Umbilical cord (tissue), 2 donors: ENCODE measurements at places on chromosomes 3 and 15. TPM values are rescaled to one million over a fixed set of nuclear protein-coding genes. Genes with fewer than 3 reads are reported as not detected.

GRCh38 chr3:189298469-189299375, 127.0 kb downstream of the TPRG1 start:
- DNase-seq = no peak

- no peak for DNase-seq
Observed at GRCh38 chr3:124586126-124587052, 143.9 kb upstream of the UMPS start.

- DNase-seq = no peak
Observed at GRCh38 chr15:57172925-57173324, 203.4 kb upstream of the CGNL1 start.

DNA sequence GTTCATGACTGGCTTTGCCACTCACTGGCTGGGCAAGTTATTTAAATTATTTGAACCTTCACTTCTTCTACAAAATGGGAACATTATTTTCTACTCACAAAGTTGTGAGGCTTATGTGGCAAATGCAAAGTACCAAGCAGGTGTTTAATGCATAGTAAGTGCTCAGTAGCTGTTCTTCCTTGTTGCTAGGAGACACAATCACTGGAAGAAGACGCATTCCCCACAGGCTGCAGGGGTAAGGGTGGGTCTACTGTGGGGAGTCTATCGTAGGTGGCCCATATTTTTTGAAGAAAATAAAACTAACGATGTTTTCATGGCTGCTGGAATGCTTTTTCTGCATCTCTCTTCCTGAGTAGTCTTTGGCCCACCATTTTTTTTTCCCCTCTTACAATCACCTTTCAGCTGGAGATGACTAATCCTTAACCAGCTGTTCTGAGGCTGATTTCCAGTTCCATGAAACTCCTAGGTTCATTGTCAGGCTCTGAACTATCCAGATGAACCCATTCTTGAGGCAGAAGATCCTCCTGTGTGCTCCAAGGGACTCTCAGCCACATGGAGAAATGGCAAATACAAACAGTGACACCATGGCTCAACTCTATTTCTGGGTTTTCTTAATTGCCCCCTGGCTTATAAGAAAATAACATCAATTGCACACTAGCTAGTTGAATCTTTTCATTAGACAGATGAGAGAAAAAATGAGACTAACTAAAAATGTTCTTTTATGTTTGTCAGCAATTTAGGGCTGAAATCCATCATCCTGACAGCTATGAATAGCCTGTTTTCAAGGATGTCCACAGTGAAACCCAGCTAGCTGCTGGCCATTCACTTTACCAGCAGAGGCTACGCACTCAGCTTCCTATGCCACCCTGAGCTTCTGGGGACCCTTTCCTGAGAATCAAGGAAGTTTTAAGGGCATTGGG, 108.3 kb upstream of the ETV5 start:
- DNase-seq = no peak

GRCh38 chr3:194130807-194131589, 5.0 kb upstream of the HES1 start:
- DNase-seq = peak; percentile 63

DNA sequence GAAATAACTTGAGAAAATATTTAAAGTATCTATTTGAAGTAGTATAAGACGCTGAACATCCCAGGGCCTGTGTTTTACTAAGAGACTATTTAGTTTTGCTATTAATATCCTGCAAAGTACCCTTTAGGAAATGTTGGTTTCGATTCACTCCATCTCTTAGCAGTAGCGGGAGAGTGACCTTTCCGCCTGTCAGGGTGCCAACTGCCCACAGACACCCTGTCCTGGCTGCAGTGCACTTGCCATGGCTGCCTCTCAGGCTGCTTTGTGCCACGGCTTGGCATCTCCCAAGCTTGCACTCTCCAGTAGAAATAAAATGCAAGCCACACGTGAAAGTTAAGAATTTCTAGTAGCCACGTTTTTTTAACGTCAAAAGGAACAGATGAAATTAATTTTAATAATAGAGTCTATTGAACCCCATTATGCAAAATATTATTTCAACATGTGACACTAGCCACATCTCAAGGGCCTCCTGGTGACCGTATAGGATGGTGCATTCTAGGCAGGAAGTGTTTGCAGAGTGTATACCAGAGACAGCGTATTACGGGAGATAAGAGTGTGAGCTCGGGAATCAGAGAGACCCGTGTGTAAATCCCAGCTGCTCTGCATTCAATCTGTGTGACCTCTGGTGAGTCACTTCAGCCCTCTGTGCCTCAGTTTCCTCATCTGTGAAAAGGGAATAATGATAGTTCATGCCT, 19.8 kb downstream of the ADAMTS9 start:
- DNase-seq = no peak

DNA sequence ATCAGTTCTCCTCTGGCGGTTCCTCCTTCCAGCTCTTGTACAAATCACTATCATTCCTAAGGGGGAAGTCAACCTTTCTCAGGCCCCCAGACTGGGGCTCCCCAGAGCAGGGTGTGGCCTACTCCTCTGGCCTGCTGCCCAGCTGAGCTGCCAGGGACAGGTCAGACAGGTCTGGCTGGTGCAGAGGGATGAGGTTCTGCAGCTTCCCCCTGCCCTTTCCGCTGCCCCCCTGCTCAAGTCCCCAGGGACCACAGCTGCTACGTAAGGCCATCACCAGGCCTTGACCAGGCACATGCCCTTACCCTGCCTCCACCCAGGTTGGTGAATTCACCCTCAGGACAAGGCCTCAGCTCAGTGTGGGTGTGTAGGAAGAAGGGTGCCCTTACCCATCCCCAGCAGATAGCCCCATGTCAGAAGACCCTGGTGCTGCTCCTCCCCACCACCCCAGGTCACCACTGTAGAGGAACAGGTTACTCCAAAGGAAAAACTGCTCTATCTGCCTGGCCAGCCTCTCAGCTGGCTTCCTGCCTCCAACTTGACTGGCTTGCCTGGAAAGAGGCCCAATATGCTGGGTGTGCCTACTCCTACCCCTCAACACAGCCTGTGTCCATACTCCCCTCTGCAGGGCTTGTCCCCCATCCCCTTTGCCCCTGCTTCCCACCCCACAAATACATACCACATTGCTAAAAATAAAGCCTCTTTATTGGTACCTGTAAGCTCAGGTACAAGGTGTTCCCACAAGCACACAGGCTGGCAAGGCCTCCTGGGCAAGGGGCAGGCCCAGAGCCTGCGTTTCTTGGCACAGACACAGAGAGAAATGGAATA, 12.0 kb downstream of the CSRNP1 start:
- DNase-seq = peak; percentile 87

DNA sequence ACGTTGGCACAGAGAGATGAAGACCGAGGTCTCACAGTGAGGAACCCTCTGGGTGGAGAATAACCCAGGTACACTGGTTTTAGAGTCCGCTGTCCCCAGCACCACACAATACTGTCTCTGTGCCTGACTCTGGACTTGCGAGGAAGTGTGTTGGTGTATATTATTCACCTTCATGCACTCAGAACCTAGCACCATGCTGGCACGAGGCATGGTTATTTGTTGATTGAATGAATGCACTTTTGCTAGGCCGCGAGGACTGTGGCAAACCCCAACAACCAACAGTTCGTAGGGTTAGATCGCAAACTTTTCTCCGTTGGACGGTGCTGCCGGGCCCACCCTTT, 484 bp upstream of the C3orf52 start:
- no peak for DNase-seq

- peak; percentile 17 for DNase-seq
Observed at GRCh38 chr3:146817704-146818103, 212.6 kb upstream of the PLSCR5 start.

- DNase-seq = no peak
Observed at GRCh38 chr3:141594357-141594756, 107.5 kb downstream of the RASA2 start.

DNA sequence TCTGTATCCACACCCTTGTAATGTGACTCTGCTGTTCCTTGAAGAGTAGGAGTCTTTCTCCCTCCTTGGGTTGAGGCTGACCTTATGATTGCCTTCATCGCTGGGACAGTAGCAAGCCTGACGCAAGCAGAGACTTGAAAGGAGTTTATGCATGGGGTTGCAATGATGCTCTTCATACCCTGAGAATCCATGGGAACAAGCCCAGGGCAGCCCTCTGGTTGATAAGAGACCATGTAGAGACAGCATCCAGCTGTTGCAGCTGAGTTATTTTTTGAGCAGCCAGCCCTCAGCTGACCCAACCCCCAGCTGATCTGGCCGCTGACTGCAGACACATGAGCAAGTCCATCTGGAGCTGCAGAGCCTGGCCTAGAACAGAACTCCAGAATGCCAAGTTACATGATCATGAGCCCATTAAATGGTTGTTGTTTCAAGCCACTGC, 60.6 kb upstream of the ARNT2 start:
- DNase-seq = peak; percentile 96

DNA sequence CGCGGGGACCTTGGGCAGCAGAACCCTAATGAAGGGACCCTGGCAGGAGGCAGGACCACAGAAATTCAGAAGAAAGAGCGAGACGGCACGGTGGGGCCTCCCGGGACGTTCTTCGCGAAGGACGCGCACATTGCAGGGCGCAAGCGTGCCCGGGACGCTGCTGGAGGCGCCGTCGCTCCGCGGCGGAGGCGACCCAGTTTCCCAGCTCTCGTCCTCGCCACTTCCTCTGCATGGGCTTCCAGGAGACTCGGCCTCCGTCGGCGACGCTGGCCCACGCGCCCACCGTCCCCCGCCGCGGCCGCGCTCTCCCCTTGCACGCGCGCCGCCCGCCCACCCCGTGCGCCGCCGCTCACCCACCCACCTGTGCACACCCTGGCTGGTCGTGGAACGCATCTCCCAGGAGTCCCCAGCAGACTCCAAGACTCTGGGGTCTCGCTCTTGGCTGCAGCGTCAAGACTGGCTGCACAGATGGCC, 31.8 kb upstream of the SMAD3 start:
- no peak for DNase-seq

DNA sequence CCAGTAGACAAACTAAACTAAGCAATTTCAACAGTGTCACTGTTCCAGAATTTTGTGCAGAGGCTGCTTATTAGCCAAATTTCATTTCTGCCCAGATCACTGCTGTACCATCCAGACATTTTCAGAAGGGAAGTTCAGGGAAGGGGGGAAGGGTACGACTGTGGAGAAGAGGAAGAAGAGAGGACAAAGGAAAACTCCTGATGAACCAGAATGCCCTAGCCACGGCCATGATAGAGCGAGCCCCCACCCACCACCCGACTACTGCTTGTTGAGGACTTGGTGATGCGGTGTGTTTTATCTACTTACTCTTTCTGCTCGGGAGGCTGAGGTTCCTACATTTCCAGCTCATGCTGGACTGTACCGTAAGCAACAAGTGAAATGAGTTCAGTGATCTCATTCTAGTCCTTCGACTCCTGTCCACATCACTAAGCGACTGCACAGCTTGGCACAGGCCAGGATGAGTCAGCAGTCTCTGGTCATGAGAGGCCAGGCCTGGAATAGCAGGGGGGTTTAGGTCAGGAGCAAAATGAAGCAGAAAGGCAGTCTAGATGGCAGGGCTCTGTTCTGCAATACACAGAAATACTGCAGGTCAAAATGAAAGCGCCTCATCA, 330.8 kb downstream of the TIGIT start:
- DNase-seq = peak; percentile 95

- DNase-seq = peak; percentile 95
Observed at GRCh38 chr3:53269888-53270880, 14.4 kb upstream of the TKT start.

DNA sequence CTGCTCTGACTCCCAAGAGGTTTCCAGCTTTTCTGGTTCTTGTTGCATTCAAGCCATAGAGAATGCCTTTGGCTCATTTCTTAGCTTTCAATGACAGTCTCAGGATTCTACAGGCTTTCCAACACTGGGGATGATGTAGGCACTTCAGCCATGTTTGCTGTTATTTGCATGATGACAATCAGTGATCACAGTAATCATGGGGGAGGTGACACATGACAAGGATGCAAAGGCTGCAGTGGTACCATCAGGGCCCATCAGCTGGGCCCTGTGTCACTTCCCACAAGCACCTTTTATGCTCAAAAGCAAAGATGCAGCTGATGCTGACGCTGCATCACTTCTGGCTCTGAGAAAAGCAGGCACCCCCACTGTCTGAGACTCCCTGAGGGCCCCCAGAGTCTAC, 18.6 kb downstream of the EPHB1 start:
- DNase-seq = no peak

DNA sequence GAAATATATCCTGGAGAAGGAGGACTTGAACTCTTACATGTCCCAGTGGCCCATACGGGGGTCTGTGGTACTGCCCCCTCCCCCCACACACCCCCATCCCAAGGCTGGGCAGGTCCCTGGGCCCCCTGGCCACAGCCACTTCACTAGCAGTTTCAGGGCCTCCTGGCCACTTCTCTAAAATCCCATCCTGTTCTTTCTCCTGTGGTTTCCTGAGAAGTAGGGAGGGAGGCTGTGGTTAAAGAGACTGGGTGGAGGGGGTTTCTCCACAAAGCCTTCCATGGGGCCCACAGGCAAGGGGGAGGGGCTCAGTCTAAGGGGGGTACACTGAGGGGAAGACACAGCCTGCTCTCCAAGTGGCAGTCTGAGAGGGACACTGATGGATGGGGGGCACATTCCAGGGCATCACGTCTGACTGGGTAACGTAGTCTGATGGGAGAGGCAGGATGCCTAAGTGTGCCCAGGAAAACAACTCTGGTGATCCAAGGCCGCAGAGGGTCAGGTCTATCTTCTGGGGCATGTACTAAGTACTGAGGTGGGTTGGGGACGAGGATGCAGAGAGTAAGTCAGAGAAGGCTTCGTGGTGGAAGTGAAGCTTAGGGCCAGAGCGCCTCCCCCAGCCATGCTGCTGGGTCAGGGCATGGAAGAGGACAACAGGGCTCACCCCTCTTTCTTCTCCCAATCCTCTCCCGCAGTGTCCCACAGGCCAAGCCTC, 48.0 kb upstream of the C15orf39 start:
- peak; percentile 23 for DNase-seq

GRCh38 chr15:78065284-78065872, 12.1 kb downstream of the TBC1D2B start:
- peak; percentile 91 for DNase-seq

DNA sequence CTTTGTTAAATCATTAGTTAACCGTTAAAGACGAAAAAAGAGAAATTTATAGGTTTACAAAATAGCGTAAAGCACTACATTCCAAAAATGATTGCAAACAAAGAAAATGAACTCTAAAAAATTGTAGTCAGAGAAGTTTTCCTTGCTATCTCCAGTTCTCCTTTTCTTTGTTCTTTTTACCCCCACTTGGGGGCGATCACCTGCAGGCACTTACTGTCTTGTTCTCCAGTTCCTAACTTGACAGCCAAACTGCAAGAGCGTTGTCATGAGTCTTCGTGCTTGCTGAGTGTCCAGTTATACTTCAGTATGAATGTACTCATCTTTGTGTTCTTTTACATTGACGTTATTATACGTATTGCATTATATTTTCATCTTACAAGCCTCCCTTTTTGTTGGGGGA, 54.5 kb downstream of the CHD2 start:
- no peak for DNase-seq

GRCh38 chr15:73939138-73939537, 12.9 kb downstream of the LOXL1 start:
- no peak for DNase-seq

- peak; percentile 38 for DNase-seq
Observed at GRCh38 chr15:55770806-55771205, 27.9 kb upstream of the PRTG start.

LRRC57 gene
- 12.3 TPM for total RNA-seq

VEPH1 gene
- total RNA-seq = 11.6 TPM

PIK3R4 gene
- 20.0 TPM for total RNA-seq

PTX3 gene
- 33.0 TPM for total RNA-seq

HIGD2B gene
- total RNA-seq = not detected

CCR8 gene
- total RNA-seq = 18.3 TPM

UBAP1L gene
- total RNA-seq = 2.2 TPM

MCF2L2 gene
- 7.2 TPM for total RNA-seq

SPATA12 gene
- total RNA-seq = 1.9 TPM

NOX5 gene
- 1.2 TPM for total RNA-seq

FBXL2 gene
- total RNA-seq = 13.5 TPM

SEMA3G gene
- 1.4 TPM for total RNA-seq
